ENCODE measurements at places on chromosomes 13 and 19. TPM values are rescaled to one million over a fixed set of nuclear protein-coding genes. Genes with fewer than 3 reads are reported as not detected.

DNA sequence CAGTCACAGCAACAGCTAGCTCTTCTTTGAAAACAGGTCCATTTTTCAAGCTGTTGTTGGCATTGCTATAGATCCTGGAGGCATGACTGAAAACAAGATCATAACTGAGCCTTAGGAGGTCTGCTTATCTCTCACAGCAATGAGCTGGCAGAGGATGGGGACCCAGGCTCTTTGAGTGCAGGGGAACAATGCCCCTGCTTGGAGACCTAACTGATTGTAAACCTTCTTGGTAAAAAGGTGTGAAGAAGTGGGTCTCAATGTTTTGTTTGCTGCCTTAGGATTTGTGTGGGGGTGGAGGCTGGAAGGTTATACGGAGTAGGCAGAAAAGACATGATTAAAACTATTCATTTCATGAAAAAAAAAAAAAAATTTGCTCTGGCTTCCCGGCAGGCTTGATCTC is 94.6 kb downstream of the EFNB2 start:
- H3K27ac ChIP-seq = no peak overlapping the region
- H3K4me1 ChIP-seq = no peaks in the 10 kb centered on the region
- no peaks in the 10 kb centered on the region for H3K27me3 ChIP-seq
- no peak overlapping the region for H3K4me3 ChIP-seq

The C5AR2 gene
- 0.58 TPM for total RNA-seq

- H3K27me3 ChIP-seq = no peaks in the 10 kb centered on the region
- H3K4me1 ChIP-seq = peaks cover 17% of the 10 kb centered on the region
- no peak overlapping the region for H3K27ac ChIP-seq
- H3K36me3 ChIP-seq = no peaks in the 10 kb centered on the region
- no peak for DNase-seq
Observed at GRCh38 chr13:80463673-80464352, 122.9 kb upstream of the SPRY2 start.

DNA sequence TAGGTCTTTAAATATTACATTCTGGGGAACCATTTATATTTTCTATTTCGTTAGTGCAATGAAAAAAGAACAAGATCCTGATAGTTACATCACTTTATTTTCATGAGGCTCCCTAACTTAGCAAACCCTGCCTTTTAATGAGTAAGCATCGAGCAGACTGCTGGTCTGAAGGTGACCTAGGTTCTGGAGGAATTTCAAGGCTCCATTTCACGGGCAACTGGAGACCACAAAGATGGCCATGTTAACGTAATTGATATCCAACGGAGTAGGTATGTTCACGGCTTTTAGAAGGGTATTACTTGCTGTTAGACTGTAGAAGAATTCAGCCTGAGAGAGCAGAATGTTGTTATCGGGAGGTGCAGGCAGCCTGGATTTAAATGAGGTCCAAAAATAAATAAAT is 1597.6 kb downstream of the EFNB2 start:
- H3K36me3 ChIP-seq = no peaks in the 10 kb centered on the region
- no peaks in the 10 kb centered on the region for H3K27me3 ChIP-seq
- H3K27ac ChIP-seq = no peak overlapping the region
- H3K4me3 ChIP-seq = no peak overlapping the region
- H3K4me1 ChIP-seq = no peaks in the 10 kb centered on the region

- no peaks in the 10 kb centered on the region for H3K27me3 ChIP-seq
- H3K4me3 ChIP-seq = peak overlapping the region; percentile 79
- DNase-seq = no peak
- peak overlapping the region; percentile 97 for H3K27ac ChIP-seq
Observed at GRCh38 chr19:2060884-2061494, 9.9 kb upstream of the MKNK2 start.

- H3K4me1 ChIP-seq = no peaks in the 10 kb centered on the region
- no peak for DNase-seq
- no peak overlapping the region for H3K27ac ChIP-seq
- H3K36me3 ChIP-seq = no peaks in the 10 kb centered on the region
- no peaks in the 10 kb centered on the region for H3K27me3 ChIP-seq
Observed at GRCh38 chr13:74794582-74794981, 660.4 kb upstream of the KLF12 start.

The ITGBL1 gene
- total RNA-seq = not detected

All from B cell (primary cell).